ENCODE measurements at places on chromosomes 2 and 18.
A peak's percentile ranks its signal among the peaks of the same experiment; 100 is the strongest.

DNA sequence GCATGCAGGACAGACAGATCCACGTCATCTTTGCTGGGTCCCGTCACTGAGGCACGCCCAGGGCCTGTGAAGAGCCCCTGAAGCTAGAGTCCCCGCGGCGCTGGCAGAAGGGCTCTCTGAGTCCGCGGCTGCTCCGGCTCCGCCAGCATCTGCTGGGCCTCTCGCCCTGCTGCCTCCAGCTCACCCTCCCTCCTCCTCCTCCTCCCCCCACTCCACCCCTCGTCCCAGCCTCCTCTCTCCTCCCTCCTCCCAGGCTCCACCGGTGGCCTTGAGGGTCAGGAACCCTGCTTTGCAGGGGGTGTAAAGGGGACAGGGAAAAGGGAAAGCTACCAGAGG is at the start of gene TNS1:
Gene TNS1 (minus strand): TSS at position 151 of the 336 bp plus-strand sequence. CDS start 123 bp downstream, at position 28.
- no peak for DNase-seq

GRCh38 chr18:74994502-74995418 is 214.2 kb downstream of the PTGR3 start:
- peak; percentile 52 for DNase-seq

DNA sequence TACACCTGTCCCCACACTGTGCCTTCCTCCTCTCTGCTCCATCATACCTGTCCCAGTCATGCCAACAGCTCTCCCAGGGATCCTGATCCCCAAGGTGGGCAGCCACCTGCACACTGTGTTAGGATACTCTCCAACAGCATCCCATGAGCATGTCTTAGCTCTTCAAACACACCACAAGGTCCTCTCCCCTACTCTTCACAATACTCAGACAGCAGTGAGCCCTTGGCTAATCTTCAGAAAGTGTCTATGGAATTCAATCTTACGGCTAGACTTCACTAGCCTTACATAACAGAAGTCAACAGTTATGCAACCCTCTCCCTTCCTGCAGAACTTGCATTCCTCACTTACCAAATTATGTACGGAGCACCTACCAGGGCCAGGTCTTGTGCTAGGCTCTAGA is 79.9 kb downstream of the MYO5B start:
- DNase-seq: no peak

DNA sequence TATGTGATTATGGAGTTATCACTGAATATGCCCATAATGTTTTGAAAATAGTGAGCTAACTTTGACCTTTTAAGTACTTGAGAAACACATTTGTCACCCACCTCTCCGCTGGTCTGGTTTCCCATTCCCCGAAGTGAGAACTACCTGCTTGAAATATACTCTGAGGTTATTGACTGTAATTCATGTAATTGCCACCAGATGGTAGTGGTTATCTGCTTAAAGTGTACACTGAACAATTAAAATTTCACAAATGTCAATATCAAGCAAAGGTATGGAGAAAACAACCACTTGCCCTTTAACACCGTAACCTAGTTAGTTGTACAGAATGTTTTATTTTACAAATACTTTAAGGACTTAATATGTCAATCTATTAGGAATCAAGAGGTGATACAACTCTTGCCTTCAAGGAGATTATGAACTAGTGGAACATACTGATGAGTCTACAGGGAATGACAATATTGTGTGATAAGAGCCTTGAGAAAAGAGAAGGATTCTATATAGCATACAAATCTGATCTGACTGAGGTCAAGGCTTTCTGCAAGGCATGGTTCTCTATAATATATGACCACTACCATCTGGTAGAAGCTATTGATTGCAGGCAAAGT is 316.8 kb upstream of the KCNH7 start:
- DNase-seq: peak; percentile 40

DNA sequence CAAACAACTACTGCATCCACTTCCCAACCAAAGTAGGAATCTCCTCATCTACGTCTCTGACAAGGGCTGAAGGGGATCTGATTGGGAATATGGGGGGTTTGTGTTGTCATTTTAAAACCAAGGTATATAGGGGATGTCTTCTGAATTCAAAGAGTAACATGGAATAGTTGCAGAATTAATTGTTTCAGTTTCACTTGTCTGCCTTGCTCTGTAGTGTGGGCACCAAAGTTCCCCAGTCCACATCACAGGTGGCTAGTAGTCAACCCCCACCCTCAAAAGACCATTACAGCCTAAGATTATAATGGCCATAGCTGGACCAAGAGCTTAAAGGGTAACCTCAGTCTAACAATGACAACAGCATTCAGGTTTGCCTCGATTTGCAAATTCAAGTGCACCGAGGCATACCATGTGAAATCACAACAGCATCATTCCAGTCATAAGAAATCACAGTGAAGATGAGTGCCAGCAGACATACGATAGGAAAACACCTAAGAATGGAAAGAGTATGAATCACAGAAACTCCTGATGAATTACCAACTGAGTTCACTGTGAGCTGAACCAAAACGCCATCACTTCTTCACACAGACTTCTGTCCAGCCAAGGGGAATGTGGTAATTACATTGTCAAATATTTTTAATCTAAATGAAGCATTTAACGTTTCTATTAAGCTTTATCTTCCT is 52.4 kb downstream of the MYO5B start:
- DNase-seq: no peak

DNA sequence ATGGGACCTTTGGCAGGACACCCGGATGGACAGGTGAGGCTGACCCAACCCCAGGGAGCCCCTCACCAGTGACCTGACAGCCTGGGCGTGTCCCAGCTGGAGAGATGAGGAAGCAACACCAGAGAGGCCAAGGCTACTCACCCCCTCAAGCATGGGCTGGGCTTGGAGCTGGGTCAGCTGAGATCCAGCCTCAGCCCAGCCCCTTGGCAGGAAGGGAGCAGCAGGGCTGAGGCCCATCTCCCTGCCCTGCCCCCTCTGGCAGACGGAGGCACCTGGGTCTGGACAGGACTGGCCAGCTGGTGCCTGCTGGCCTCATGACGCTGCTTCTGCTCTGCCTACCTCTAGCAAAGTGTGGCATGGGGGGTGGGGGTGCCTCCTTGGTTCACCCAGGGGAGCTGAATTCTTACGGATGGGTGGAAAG is 37.8 kb downstream of the HS6ST1 start:
- no peak for DNase-seq

DNA sequence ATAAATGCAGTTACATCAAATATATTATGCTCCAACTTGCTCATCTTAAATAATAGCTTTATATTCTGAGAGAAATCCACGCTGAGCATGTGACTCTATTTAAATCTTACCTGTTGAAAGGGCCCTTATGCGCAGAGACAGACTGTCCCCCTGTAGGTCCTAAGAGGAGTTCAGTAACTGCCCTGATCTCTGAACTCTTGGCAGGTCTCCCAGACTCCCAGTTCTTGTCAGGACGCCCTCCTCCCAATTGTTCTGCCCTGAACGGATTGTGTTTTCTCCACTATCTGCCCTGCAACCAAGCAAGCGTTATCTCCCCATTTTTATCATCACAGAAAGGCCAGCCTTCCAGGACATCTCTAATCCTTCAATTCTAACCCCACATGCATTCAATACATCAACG is 954.6 kb downstream of the TSN start:
- no peak for DNase-seq

- no peak for DNase-seq
Observed at GRCh38 chr2:146804288-146804687, 1040.5 kb upstream of the ACVR2A start.

GRCh38 chr2:8626572-8626971 is 55.3 kb upstream of the ID2 start:
- no peak for DNase-seq

DNA sequence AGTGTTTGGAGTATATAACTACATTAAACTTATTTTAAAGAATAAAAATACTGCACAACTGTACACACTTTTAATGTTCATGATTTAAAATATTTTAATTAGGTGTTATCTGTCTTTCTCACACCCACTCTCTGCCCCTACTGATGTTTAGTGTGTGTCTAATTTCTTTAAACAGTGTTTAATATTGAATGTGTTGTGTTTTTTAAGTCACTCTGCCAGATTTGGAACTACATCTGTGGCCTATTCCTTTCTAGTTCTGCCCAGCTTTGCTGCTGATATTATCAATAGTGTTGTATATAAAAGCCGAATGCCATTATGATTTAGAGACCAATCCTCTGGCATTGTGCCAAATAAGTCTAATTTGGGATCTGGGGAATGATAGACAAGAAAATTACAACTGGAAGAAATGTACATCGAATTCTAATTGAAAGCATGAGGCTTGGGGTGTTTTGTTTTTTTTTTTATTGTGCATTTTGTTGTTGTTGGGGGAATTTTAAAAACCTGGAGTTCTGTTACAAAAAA is 398.0 kb downstream of the CPS1 start:
- no peak for DNase-seq

DNA sequence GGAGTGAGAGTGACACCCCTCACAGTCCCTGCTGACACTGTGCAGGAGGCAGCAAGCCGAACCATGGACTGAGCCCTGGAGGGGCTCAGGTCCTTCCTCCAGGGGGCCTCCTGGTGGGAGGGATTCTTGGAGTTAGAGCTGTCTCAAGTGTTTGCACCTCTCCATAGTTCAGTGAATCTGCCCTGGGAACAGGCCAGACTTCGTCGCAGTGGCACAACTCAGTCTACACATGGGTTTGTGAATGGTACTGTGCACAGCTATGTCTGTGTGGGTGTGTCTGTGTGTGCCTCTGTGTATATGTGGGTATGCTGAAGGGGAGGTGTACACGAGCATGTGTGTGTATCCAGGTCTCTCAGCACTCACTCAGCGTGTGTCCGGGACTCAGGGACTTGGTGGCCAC is 36.4 kb downstream of the PAX8 start:
- DNase-seq: no peak

GRCh38 chr2:120538691-120539423 is 192.9 kb downstream of the INHBB start:
- DNase-seq: no peak

GRCh38 chr2:42421157-42421485 is 60.1 kb upstream of the COX7A2L start:
- DNase-seq: no peak

DNA sequence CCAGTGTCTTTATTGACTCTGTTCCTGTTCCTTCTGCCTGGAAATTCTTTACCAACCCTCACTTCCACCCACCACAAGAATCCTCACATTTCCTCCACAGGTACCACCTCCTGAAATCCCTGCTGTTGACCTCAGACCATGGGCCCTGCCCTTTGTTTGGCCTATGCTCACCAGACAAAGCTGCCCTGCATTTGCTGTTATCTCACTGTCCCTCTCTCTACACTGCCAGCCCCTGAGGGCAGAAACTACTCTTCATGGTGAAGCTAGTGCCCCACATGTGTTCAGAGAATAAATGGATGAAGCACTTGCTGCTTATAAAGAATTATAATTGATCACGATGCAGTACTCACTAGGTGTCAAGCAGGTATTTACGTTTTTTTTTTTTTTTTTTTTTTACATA is 608.4 kb downstream of the TSN start:
- DNase-seq: no peak

- no peak for DNase-seq
Observed at GRCh38 chr18:39211461-39211860, 1645.9 kb upstream of the CELF4 start.

DNA sequence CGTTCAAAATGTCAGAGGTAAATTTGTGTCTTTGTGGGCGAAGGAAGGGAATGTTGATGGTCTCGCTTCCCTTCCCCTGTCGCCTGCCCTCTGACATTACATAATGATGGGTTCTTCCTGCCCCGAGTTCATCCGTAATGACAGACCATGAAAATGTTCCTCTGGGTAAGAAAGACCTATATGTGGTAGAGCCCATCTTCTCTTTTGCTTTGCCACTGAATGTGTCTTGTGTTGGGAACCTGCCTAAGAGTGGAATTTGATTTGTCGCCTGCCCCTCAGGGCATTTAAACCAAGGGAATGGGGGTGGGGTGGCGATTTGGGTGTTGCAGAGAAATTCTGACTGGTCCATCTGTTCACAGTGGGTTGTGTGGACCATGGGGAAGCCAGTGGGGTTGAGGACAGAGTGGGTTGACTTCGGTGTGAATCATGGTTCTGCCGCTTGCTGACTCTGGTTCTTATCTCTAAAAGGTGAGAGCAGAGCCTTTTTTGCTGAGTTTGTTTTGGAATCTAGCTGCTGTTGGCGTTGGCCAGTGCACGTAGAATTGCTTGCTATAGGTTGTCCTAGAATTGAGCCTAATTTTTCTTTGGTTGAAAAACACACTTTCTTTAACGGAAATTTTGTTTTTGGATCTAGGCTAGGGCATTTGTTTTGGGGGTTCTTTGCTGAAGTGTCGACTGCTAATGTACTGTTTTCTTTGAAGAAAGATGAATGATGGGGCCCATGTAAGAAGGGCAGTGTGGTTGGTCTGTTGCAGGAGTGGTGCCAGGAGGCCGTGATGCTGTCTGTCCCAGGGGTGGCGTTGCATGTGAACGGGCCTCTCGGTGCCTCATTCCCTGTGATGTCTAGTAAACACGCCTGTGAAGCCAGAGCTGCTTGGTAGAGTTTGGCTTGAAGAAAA is 1.3 kb downstream of the INPP4A start:
- no peak for DNase-seq

GRCh38 chr2:229575569-229576315 is 138.6 kb downstream of the DNER start:
- no peak for DNase-seq

- no peak for DNase-seq
Observed at GRCh38 chr18:22021701-22022100, 147.7 kb upstream of the GATA6 start.

- no peak for DNase-seq
Observed at GRCh38 chr2:197307933-197308521, 2.6 kb downstream of the ANKRD44 start.

DNA sequence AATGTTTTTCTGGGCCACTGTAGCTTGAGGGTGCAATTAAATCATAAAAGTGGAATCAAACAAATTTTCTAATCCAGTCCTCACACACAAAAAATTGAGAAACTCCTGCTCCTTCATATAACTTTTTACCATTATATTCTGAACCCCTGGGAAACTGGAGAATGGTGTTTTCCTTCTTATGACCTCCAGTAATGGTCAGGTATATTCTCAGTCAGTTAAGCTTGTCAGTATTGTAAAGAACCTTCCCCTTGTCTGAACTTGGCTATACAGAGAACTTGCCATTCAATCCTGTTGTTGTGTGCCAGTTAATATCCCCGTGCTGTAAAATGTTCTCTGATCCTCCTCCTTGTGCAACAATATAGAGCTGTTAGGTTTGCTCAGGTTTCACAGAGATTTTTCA is 39.5 kb downstream of the ZNF804A start:
- DNase-seq: no peak
